ENCODE measurements at places on chromosomes 16 and 17.

GRCh38 chr16:79269211-79269863, 331.2 kb downstream of the MAF start:
- no peak for DNase-seq

- DNase-seq = no peak
Observed at GRCh38 chr17:39904990-39905288, 13.5 kb downstream of the GSDMB start.

- no peak for DNase-seq
Observed at GRCh38 chr17:68238164-68238870, 9.5 kb upstream of the AMZ2 start.

DNA sequence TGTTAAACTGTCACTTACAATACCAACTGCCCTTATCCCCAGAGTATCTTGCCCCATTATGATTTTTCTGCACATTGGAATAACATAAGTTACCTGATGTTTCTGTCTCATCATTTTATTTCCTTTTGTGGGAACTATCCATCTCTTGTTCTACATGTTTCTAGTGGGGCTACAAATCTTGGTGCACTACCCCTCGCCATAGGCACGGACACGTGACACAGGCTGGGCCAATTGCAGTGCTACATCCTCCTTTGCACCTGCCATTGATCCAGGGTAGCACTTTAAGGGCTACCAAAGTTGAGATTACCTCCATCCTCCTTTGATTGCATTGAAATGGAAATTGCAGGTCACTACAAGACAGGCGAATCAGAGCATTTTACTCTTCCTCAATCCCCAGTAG, 14.2 kb upstream of the SYT17 start:
- no peak for DNase-seq

DNA sequence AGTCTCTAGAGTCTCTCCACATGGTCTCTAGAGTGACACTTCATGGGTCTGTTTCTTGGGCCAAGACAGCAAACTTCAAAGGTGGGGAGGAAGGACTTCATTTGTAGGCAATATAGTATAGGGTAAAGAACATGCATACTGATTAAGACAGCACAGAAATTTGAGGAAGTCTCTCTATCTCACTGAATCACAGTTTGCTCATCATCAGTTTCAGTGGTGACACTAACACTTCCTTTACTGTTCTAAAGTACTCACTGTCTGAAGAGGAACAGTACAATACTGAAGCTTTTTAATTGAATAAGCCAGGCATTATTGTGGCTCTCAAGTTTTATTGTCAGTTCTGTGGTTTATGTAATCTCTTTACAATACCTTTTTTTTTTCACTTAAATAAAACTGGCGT, 656.4 kb upstream of the CDH8 start:
- no peak for DNase-seq

DNA sequence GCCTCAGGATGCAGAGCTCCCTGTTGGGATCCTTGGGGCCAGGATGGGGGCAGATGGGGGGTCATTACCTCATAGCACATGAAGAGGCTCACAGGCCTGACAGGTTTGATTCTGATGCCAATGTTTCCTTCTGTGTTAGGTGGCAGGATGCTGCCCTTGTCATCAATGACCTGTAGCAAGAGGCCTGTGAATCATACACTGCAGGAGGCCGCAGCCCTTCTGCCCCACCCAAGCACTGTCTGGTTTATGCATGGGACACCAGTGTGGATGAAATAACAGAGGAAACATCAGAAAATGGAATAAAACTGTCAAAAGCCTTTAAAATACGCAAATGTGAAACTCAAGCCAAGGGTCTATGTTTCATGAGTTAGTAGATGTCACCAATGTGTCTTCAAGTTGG, 60.5 kb upstream of the ACSM2B start:
- DNase-seq = no peak

DNA sequence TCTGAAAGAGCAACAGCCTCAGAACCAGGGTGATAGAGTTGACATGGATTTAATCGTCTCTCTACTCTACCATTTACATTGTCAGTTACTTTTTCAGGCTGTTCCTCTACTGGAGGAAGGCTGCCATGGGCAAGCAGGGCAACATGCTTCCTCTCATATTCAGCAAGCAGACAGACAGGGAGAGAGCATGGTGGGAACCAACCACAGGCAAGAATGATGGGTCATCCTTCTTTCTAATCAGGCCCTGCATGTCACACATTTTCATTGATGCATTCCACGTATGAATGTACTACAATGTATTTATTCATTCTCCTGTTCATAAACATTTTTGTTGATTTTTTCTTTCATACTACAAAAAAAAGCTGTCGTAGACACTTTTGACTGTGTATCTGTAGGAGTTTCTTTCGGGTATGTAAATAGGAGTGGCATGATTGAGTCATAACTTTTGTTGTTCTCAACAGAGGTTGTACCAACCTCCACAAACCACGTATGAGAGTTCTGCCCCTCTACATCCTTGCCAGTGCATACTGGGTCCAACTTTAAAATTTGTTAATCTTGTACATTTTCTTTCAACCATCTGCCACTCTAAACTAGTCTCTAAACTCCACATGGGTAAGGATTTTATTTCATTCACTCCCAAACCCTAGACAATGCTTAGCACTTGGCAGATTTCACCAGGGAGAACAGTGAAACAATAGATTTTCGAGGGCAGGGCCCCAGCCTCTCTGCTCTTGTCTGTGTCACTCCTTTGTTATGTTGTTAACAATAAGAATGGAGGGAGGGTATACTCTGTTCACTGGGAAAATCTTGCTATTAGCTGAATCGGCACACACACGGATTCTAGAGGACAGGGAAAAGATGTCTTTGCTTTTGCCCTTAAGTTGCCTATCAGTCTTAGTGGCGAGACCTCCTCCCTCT, 58.7 kb downstream of the CMC2 start:
- no peak for DNase-seq

- no peak for DNase-seq
Observed at GRCh38 chr16:14101415-14101814, 30.3 kb downstream of the MRTFB start.

DNA sequence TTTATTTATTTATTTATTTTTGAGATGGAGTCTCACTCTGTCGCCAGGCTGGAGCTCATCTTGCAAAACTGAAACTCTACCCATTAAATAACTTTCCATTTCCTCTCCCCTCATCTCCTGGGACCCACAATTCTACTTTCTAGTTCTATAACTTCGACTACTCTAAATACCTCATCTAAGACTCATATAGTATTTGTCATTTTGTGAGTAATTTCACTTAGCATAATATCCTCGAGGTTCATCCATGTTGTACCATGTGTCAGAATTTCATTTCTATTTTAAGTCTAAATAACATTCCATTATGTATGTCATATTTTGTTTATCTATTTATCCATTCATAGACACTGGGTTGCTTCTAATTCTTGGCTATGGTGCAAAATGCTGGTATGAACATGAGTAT, 5.1 kb upstream of the NT5M start:
- no peak for DNase-seq

DNA sequence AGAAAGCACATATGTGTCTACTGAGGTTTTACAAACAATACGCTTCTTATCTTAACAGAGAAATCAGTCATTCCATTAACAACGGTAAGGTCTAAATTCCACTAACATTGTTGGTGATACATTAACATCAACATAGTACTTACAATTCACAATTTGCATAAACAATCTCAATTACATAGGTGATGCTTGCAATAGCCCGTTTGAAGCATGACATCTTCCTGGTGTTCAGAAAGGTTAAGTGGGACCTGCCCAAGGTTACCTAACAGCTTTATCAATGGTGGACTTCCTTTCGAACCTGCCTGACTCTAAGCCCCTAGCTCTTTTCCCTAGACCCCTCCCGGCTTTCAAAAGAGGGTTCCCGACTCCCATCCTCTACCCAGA, 699 bp downstream of the FAM222B start:
- DNase-seq = no peak

GRCh38 chr17:4342535-4342934, 23.9 kb downstream of the UBE2G1 start:
- no peak for DNase-seq

DNA sequence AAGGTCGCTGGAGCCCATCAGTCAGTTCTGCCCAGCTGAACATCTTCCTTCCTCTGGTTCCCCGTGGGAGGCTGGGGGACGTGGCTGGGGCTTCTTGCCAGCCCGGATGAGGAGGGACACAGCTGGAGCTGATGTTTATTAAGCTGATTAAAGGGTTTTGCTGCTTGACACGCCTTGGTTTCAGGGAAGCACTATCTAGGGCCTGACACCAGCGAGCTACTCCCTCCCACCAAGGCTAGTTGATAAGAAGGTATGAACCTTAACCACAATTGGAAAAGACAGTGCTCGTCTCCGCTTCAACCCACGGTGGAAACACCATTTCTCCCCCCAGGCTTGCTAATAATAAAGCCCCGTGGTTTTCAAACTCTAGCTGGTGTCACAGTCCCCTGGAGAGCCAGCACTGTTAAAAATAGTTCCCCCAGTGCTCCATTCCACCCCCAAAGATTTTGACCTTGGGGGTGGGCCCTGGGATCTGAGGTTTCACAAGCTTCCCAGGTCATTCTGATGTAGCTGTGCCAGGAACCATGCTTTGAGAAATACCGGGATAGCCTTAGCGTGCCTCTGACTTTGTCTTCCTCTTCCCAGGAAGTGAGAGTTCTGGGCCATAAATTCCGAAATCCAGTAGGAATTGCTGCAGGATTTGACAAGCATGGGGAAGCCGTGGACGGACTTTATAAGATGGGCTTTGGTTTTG, 5.5 kb downstream of the DHODH start:
- no peak for DNase-seq

GRCh38 chr17:77646046-77646430, 312.5 kb upstream of the TNRC6C start:
- no peak for DNase-seq

- DNase-seq = no peak
Observed at GRCh38 chr17:74446551-74447500, 14.9 kb downstream of the GPRC5C start.

GRCh38 chr17:73549841-73550430, 94.3 kb downstream of the SDK2 start:
- DNase-seq = no peak

DNA sequence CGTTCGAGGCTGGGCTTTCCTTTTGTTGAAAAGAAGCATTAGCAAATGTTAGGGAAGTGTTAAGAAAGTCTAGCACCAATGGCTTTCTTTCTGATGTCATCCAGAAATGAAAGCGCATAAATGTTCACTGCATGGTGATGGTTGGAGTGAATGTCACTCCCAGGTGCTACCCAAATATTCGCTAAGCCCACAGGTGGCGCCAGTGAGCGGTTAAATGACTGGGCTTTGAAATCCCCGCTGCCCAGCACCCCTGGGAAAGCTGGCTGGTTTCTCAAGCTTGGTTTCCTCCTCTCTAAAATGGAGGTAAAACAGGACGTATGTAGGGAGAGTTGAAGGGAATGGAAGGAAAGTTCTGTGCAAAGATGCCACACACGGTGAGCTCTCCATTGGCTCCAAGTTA, 104.4 kb downstream of the IRX5 start:
- DNase-seq = peak; percentile 15

DNA sequence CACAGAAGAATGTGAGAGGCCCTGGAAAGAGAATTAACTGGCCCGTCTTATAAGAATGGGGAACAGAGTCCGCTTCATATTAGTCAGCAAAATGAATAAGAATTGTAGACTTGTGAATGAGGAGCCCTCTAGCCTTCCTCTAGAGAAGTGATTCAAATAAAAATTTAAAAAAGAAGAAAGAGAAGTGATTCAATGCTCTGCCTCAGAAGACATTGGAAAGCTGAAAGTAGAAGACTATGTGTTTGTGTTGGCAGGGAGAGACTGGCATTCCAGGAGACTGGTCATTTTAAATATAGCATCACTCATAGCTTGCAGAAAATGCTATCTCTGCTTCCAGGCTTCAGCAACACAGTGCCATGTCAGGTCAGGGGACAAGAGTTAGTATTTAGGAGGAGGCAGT, 190.6 kb upstream of the HS3ST3A1 start:
- DNase-seq = no peak

- no peak for DNase-seq
Observed at GRCh38 chr17:53472586-53472985, 350.1 kb upstream of the KIF2B start.

- no peak for DNase-seq
Observed at GRCh38 chr17:32835291-32835761, 41.6 kb downstream of the MYO1D start.

DNA sequence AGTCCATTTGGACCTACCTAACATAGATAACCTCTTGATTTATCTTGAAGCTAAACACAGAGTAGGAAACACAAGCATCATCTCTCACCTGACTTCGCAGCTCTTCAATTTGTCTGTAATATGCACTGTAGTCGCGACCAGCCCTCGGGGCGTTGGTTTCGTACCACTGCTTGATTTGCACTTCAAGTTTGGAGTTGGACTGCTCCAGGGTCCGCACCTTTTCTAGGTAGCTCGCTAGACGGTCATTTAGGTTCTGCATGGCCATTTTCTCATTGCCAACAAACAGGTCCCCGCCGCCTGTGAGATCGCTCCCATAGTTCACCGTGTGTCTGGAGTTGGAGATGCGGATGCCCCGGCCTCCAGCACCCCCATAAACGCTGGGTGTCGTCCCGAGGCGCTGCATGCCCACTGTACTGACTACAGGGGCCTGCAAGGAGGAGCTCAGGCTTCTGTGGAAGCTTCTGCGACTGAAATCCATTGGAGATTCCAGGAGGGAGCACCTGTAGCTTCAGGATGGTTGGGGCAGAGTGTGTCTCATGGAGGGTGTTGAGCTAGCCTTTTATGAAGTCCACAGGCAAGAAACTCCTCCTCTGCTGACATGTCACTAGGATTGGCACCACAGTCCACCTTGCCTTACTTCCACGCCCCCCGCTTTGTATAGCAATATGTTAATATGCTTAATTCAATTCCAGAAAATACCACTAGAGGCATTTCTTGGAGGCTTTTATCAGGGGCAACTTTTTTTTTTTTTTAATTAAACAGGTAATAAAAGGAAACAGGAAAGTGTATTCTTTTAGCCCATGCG, at the start of gene KRT20:
KRT20 (minus strand) TSS at position 535 of the 805 bp plus-strand sequence; CDS start at position 478, 57 bp downstream.
- peak; percentile 47 for DNase-seq

- DNase-seq = no peak
Observed at GRCh38 chr16:1691956-1692355, 13.9 kb downstream of the JPT2 start.

DNA sequence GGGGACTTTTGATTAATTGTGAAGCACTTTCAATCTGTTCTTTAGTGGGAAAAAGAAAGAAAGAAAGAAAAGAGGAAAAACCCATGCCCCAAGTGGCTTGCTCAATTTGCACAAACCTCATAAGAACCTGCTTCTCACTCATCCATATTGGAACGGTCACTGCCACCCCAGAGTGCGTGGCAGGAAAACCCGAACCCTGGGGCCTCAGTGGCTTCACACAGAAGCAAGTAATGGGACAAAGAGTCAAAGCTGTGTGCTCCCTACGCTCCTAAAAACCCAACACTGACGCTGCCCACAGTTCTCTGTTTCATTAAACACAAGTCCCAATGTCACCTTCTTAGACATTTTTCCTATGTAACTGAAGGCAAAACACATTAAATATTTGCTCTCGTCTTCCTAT, 1.2 kb downstream of the SLC6A4 start:
- DNase-seq = no peak

GRCh38 chr16:10859658-10860057, 17.3 kb upstream of the CIITA start:
- DNase-seq = no peak
